Right renal pelvis (tissue), 4 donors: ENCODE measurements at places on chromosomes 6 and 20. TPM values are rescaled to one million over a fixed set of nuclear protein-coding genes. Genes with fewer than 3 reads are reported as not detected.

SYCP2 gene
- 7.1 TPM for polyA plus RNA-seq

GRCh38 chr6:44657206-44657819 is 269.8 kb downstream of the CDC5L start:
- no peak for DNase-seq

- no peak for DNase-seq
Measured at GRCh38 chr20:39089029-39089428, 126.9 kb downstream of the DHX35 start.

- no peak for DNase-seq
Measured at GRCh38 chr6:168516944-168517741, 76.2 kb downstream of the SMOC2 start.

TJAP1 gene
- 27.4 TPM for polyA plus RNA-seq
